Endothelial cell (in vitro differentiated cells): ENCODE measurements at places on chromosomes 2 and 18.
A peak's percentile ranks its signal among the peaks of the same experiment; 100 is the strongest.

- DNase-seq, result no peak
These were observed 84.8 kb downstream of the HS6ST1 start for GRCh38 chr2:128233790-128234395.

DNA sequence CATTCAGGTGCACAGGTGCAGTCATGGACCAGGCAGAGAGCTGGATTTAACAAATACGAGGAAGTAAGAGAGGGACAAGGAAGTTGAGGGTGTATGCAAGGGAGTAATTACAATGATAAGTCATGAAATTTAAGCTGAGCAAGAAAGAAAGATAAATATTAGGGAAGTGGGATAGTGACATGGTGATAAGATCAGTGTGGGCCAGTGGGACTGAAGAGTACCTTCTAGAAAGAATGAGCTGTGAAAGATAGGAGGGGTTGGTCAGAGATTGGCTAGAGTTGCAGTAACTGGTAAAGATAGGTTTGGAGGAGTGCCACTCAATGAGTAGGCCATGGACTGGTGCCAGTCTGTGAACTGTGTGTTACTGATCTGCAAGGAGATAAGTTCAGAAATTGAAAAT, 200.8 kb upstream of the SIX3 start:
- no peak for DNase-seq

DNA sequence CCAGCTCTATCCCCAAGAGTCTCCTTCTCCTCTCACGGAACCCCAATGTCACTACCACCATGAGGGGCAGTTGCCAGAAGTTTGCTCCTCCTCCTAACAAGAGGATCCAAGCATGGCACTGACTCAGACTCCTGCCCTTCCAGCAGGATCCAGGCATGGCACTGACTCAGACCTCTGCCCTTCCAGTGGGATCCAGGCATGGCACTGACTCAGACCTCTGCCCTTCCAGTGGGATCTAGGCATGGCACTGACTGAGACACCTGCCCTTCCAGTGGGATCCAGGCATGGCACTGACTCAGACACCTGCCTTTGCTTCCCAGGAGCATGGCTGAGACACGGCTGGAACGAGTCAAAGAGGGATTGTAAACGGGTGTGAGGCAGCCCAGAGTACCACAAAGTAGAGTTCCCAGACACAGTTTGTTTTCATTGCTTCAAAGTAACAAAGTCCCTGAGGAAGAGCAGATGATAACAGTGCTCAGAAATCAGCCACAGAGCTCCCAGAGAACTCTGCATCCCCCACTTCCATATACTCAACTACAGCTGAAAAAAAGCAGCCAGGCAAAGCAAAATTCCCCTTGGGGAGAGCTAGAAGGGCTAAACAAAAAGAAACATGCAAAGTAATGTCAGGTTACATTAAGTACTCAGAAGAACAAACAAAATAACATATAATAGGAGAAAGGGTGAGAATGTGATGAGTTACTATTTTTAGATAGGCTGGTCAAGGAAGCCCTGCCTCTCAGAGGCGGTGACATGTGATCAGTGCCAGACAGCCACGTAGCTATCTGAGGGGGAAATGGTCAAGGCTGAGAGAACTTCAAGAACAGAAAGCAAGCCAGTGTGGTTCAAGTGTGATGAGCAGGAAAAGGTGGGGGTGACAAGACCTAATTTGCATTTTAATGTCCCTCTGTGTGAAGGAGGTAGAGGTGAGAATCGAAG, 3.0 kb downstream of the BUB1 start:
- no peak for DNase-seq

- DNase-seq, result peak; percentile 18
These were observed 656.4 kb downstream of the MBD2 start for GRCh38 chr18:53567929-53568574.

DNA sequence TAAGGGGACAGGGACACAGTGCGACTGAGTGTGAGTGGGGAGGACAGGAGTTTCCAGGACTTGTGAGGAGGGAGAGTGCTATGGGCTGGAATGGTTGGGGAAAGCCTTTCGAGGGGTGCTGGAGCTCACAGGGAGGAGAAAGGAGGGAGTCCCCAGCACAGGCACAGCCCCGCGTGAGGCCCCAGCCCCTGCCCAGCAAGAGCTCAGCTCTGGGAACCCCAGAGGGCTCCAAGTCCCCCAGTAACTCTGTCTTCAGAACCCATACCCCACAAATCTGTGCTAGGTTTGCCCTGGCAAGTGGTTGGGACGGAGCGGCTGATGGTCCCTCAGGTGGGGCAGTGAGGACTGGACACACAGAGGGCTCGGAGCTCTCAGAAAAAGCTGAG, 75.4 kb downstream of the SFXN5 start:
- DNase-seq, result no peak

DNA sequence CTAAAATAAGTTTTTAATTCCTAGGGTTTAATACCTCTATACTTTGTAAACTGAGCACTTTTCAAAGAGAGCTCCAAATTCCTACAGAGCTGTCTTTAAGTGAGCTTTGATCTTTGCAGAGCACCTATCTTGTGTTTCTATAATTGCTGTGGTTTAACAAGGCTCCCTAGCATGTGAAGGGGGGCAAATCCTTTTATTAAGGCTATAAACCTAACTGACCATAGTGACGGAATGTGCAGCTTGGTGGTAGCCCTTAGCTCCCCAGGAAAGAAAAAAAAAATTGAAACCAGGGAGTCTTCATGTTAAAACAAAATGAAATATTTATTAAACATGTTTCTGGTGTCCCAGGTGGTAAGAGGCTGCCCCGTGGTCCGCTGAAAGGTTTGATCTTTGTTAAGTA, 78.6 kb upstream of the ETAA1 start:
- no peak for DNase-seq

DNA sequence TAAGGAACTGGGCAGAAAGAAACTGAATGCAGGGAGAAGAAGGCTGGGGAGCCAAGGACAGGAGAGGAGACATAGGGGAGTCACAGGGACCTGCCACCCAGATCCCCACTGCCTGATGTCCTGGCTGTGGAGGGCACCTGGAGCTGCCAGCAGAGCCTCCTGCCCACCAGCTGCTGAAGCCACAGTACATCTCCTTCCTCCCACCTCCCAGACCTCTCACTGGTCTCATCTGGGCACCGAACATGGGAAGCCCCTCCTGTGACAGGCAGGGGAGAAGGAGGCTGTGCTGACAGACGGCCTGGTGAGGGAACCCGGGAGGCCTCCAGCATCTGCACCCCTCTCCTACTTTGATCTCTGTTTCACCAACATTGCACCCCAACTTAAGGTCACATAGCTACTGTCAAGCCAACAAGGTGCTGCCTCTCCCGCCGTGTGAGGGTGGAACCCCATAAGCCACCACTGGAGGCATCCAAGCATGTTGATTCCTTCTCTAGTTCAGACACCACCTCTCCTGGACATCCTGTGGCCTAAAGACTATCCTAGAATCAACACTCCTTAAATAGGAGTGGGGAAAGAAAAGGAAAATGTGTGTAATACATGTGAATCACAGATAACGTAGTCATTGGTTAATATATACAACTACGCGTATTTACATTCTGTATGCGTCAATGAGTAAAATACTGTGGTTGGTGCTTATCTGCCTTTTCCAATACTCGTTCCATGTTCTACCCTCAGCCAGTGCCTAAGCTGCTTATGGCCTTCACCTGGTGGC, 3.5 kb upstream of the RNPEPL1 start:
- DNase-seq, result no peak

DNA sequence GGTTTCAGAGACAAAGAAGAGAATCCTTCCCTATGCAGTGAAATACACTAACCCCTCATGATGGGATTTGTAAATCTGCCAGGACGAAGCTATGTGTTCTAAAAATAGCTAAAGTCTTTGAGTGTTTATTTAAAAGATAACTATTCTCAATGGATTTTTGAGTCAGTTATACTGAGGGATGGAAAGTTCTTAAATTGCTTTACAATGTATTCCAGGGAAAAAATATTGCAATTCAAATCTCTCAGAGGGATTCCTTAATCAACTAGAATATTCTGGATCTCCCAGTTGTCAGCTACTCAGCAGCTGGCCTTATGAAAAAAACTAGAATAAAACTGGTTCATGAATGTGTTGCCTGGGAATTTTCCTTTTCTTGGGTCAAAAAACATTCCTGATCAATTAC, 312.4 kb downstream of the PLCL1 start:
- no peak for DNase-seq

DNA sequence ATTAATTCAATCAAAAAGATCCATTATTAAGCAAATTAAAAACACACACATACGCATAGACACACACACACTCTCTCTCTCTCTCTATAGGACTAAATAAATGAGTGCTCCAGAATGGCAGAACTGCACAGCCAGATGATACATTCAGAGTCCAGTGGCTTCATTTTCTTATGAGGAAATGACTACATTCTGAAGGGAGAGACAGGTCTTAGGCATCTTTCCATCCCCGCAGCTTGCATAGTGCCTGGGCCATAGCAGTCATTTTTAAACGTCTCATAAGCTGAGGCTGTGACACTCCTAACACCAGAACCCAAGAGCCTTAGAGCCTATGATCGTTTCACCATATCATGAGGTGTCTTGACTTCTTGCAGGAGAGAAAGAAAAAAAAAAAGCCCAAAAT, 31.1 kb downstream of the FEZ2 start:
- no peak for DNase-seq

- DNase-seq, result no peak
These were observed 11.3 kb upstream of the GRP start for GRCh38 chr18:59208602-59209125.

GRCh38 chr2:10424916-10425505, 23.1 kb downstream of the ODC1 start:
- DNase-seq, result no peak

GRCh38 chr2:240795916-240796510, 24.0 kb downstream of the KIF1A start:
- no peak for DNase-seq

- no peak for DNase-seq
These were observed 89.2 kb downstream of the DOCK10 start for GRCh38 chr2:224952936-224953657.

GRCh38 chr2:27092696-27093429, 6.3 kb downstream of the KHK start:
- DNase-seq, result no peak

- no peak for DNase-seq
These were observed 227.4 kb upstream of the CHST9 start for GRCh38 chr18:27412556-27412955.

- DNase-seq, result no peak
These were observed 108.3 kb downstream of the ARL6IP6 start for GRCh38 chr2:152826581-152827279.

GRCh38 chr18:76518860-76519538, 24.0 kb upstream of the ZNF516 start:
- peak; percentile 35 for DNase-seq

DNA sequence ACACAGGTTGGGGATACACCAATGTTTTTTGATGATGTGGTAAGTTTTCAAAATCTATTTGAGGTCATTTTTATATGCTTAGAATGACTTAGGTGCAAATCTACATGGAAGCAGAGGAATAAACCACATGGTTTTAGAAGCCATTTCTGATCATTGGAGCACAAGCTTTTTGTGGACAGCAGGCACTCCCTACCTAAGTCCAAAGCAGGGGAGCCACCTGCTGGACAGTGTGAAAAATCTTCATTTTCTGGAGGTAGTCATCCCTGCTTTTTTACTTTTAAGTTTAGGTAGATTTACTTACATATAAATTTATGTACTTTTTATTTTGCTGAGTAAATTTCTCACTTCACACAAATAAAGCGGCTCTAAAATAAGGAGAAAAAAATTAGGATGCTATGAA, 323.2 kb downstream of the PLCL1 start:
- peak; percentile 41 for DNase-seq

GRCh38 chr2:128469203-128469602, 150.5 kb upstream of the HS6ST1 start:
- no peak for DNase-seq

GRCh38 chr2:27891673-27892105, 1.2 kb downstream of the BABAM2 start:
- no peak for DNase-seq

- no peak for DNase-seq
These were observed 69.3 kb downstream of the NEDD4L start for GRCh38 chr18:58113337-58113736.

- DNase-seq, result no peak
These were observed 762 bp downstream of the INO80C start for GRCh38 chr18:35497027-35497369.

DNA sequence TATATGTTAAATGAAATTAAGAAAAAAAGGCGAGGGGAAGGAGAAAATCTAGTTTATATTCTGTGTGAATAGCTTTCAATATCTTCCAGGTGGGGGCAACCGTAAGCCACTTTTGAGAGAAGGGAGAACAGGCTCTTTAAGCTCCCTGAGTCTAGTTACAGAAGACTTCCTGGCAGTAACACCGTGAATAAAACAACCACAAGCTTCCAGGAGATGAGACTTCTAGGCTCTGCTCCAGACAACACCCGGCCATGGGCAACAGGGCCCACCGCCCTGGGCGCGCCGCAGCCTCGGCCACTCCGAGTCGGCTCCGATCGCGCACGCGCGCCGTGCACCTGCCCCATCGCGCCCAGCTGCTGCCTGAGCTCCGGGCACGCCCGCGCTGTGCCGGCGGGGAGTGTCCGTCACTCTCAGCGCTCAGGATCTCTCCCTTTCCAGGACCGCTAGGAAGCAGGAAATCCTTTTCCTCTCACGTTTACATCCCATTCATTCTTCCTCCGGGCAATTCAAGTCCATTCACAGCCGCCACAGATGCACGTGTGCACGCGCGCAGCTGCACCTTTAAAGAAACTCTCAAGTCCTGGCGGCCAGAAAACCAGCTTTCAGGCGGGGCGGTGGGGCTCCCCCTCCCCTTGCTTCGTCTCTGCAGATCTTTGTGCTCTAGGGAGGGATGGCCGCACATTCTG, 19.4 kb upstream of the PAX3 start:
- DNase-seq, result peak; percentile 82

DNA sequence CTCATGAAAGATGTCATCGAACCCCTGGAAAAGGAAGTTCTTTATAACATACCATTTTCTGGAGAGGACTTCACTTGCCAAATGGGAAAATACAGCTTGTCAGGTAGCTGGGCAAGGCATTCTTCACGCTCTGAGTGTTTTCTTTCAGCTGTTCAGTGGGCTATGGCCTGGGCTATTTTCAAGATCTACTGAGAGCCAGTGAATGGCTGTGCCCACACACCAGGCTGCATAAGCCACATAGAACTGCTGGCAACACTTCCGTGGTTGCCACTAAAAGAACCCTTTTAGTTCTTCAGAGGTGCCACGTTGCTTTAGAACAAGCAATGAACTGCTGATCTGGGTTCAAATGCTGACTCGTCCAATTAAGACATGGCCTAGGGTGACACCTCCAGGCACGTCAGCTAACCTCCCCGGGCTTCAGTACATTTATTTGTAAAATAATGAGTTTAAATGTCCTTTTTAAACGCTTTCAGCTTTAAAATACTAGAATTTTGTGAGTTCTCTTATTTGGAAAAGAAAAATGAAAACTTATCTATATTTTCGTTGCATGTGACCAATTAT, 36.6 kb upstream of the GORASP2 start:
- DNase-seq, result no peak

GRCh38 chr2:692767-693166, 15.6 kb upstream of the TMEM18 start:
- DNase-seq, result no peak

DNA sequence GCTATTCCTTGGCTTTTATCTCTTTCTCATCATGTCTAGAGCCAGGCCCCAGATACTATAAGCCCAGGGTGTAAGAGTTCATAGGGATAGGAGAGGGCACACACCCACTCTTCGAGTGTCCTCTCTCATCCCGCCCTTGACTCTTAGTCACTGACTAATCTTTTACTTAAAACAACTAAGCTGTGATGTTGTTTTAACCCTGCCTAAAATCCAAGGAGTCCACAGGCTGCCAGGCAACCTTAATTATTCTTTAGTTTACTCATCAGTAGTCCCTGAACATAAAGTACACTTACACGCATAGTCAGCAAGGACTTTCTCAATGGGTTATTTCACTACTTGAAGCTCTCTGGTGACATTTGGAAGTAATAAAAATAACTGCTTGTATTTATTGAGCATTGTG, 28.4 kb downstream of the GREB1L start:
- DNase-seq, result no peak

GRCh38 chr18:4016391-4017049, 438.6 kb downstream of the DLGAP1 start:
- DNase-seq, result no peak
